ENCODE measurements at places on chromosomes 11 and 22.
A peak's percentile ranks its signal among the peaks of the same experiment; 100 is the strongest.

DNA sequence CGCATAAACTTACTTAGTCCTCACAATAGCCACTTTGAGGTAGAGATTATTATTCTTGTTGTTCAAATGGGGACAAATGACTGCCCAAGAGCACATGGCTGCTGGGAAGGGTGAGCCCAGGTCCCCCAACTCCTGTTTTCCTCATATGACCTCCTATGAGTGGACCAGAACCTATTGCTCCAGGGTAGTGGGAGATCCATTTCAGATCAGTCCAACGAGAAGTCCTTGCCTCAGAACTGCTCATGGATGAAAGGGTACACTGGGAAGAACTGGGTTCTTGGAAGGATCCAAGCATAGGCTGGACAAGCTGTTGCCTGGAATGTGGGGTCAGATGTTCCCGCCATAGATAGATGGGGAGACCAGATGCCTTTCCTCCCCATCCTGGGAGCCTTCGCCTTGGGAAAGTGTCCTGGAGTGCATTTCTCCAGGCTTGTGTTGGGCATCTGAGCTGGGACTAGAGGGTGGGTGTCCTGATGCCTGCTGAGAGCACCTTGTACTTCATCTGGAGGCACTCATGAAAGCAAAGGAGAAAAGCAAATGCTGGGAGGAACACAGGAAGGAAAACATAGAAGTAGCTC, 146.3 kb upstream of the B3GAT1 start:
- DNase-seq = no peak

- no peak for DNase-seq
These were observed 10.6 kb upstream of the PAX6 start for GRCh38 chr11:31821766-31822165.

DNA sequence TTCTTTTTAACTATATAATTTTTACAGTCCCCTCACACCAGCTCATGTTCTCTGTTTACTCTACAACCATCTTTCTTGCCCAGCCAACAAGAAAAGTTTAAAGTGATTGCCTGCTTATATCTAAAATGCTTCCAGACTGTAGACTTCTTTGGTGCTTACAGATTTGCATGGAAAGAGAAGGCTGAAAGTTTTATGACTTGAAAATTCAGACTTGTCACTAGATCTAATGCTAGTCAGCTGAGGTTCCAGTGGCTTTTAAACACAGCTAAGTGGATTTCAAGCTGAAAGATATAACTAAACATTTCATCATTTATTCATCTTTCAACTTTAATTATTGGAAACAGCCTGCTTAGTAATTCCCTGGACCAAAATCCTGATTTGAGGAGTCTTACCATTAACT, 178.4 kb downstream of the NAV2 start:
- DNase-seq = no peak

GRCh38 chr11:59528711-59529110, 17.4 kb downstream of the OR4D9 start:
- DNase-seq = no peak

DNA sequence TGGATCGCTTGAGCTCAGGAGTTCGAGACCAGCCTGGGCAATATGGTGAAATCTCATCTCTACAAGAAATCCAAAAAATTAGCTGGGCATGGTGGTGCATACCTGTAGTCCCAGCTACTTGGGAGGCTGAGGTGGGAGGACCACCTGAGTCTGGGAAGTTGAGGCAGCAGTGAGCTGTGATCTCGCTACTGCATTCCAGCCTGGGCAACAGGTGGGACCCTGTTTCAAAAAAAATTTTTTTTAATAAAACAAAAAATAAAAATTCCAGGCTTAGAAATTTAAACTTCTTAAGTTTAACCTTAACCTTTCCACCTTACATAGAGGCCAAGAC, 21.2 kb downstream of the CLMP start:
- DNase-seq = no peak

DNA sequence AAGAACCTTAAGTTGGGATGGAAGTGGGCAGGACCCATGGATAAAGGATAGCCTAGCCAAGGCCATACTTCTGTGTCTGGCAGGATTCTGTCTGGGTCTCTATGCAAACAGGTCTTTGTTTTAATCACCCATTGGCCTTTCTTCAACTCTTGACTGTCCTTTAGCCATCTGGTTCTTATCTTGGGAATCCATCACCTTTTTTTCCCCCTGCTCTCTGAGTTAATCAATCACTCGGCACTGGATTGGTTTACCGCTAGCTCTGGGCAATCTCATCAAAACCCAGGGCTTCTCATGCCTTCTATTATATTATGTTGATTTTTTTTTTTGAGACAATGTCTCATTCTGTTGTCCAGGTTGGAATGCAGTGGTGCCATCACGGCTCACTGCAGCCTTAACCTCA, 1.8 kb upstream of the RNF169 start:
- no peak for DNase-seq

GRCh38 chr11:85028329-85029101, 598.6 kb downstream of the DLG2 start:
- no peak for DNase-seq

GRCh38 chr11:116658876-116659535, 113.8 kb downstream of the BUD13 start:
- no peak for DNase-seq

GRCh38 chr11:44611687-44612434, 46.4 kb downstream of the CD82 start:
- peak; percentile 52 for DNase-seq

- no peak for DNase-seq
These were observed 79.5 kb downstream of the GAB2 start for GRCh38 chr11:78338138-78338537.

DNA sequence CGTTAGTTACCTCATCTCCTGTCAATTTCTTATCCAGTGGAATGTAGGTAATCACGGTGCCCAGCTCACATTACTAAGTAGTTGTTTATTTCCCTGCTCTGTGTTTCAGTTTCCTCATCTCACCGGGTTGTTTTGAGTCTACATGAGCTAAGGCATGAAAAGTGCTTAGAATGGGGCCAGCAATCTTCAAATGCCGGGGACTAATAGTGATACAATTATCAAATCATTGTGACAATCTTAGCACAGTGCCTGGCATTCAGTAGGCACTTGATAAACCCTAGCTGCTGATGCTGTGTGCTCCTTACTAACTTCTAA, 53.3 kb upstream of the CD5 start:
- DNase-seq = no peak

DNA sequence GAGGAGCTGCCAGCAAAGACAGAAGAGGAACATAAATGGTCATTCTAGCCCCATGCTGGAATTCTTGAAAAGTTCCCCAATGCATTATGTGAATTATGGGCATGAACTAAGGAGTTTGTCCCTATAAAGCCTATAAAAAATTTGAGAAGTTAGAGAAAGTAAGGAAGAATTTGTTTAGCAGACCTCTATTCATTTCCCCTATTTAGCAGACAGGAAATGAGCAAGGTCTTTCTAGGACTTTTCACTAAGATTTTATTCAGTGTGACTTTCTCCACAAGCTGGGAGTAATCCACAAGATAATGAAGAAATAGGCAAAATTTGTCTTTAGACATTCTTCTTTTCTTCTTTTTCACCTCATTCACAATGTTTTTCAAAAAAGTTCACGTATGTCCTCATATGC, 20.0 kb downstream of the PRRG4 start:
- no peak for DNase-seq

DNA sequence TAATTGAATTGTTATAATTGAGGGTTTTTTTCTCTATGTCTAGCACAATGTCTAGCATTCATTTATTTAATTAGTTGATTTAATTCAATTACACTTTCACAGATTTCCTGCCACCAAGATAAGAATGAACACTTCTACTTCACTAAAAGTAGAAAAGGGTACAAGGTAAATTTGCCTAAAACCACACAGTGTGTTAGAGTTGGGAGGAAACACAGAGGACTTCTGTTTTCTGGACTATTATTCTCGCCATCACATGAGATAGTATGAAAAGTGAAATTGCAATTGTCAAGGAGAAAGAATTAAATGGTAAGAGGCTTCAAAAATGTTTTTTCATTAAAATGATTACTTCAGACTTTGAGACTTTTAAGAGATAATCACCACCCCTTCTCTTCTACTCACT, 109.5 kb downstream of the ETS1 start:
- no peak for DNase-seq

GRCh38 chr11:9787981-9788521, 124.2 kb downstream of the SWAP70 start:
- DNase-seq = no peak

DNA sequence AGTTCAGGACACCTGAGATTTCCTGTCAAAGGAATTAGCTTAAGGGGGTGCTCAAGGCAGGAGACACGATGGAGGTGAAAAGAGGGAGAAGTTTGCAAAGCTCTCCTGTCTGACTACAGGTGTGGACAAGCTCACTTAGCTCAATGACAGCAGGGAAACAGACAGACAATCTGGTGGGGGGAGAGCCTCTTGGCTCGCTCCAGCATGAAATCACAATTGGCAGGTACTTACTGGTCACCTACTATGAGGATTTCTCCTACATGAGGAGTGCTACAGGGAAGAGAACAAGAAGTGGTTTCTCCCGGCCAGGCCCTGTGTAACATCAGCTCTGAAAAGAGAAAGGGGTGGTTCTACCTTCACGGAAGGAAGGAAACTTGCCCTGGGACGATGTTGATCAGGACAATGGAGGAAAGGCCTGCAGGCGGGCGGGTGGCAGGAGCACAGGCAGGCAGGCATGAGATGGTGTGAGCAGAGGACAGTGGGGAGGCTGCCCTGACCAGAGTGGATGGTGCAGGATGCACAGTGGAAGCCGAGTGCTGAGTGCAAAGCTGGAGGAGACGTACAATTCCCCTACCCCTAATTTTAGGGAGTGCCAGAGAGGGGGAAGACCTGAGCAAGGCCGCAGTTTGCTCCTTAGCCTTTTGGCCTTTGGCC, 57.9 kb upstream of the CRTAM start:
- no peak for DNase-seq

DNA sequence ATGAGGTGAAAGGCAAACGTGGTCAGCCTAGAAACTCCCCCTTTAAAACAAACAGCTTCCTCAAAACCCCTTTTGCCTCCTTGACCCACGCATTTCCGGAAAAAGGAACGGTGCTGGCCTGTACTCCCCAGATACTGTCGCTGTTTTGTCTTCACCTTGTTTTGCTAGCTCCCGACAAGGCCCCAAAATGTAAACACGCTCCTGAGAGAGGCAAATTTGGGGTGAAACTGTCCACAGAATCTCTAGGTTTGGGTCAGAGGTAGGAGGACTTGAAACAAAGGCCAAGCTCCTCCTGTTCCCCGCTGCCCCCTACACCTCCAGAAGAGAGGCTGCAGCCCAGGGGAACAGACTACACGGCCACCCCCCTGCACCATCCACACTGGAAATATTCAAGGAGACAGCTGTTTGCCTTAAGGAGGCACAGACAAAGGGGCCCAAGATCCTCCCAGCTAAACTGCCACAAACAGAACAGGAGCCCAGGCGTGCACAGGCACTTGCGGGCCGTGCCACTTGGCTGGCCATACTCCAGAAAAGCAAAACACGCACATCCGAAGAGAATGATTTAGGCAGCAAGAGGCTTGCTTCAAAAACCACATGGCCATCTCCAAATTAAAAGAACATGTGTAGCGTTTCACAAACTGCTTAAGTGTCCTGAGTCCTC, 160.5 kb upstream of the GRK3 start:
- DNase-seq = no peak

- DNase-seq = no peak
These were observed at the start of the genes BSCL2 and GNG3 for GRCh38 chr11:62707277-62707861. TSS of gene BSCL2 (minus strand) at chr11:62707424. CDS start at chr11:62707195, 229 bp downstream. TSS of gene GNG3 (plus strand) at chr11:62707676. CDS start at chr11:62708296, 620 bp downstream.

DNA sequence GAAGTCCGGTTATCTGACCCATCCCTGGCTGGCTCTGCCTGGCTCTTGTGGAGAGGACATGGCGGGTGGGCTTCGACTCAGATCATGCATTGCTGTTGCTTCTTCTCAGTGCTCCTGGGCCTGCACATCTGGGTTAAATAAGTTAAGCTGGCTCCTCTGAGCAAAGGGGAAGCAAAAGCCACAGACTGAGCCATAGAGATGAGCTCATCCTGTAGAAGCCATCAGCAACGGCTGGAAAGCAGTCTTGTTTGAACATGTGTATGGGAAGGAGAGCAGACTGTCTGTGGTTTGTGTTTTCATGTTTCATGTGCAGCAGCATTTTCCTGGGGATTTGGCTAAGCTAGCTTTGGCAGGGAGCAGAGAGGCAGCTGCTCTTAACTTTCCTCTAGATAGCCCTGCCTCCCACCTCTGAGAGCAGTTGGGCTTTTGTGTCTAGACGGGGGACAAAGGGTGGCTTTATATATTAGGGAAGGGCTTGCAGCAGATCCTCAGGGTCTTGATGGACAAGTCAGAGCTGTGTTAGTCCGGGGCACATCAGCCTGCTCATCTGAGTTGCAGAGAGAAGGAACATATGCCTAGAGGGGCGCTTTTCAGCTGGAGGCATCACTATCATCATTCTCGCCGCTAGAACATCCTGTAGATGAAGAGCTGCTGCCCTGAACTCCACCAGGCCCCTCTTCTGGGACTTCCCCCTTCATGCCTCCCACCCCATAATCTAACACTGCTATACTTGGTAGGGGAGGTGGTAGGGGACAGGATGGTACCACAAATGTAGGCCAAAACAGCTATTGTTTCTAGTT, 14.9 kb downstream of the DCPS start:
- DNase-seq = no peak

GRCh38 chr11:72229336-72229924, 4.9 kb downstream of the INPPL1 start:
- DNase-seq = no peak

DNA sequence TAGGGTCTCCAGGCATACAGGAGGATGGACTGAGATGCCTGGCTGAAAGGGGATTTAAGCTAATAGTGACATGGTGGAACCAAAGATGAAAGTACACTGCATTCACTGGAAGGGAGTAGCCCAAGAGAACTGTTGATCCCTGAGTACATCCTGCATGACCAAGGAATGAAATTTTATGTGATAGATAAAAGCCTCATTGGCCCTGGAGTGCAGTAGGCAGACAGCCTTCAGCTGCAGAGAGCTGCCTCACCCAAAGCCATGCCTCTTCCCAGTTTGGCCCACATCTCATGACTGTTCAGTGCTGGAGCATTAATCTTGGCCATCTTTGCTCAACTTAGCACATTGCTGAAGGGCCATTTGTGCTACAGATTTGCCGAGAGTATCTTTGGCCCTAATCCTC, 8.0 kb downstream of the KDM4E start:
- no peak for DNase-seq

DNA sequence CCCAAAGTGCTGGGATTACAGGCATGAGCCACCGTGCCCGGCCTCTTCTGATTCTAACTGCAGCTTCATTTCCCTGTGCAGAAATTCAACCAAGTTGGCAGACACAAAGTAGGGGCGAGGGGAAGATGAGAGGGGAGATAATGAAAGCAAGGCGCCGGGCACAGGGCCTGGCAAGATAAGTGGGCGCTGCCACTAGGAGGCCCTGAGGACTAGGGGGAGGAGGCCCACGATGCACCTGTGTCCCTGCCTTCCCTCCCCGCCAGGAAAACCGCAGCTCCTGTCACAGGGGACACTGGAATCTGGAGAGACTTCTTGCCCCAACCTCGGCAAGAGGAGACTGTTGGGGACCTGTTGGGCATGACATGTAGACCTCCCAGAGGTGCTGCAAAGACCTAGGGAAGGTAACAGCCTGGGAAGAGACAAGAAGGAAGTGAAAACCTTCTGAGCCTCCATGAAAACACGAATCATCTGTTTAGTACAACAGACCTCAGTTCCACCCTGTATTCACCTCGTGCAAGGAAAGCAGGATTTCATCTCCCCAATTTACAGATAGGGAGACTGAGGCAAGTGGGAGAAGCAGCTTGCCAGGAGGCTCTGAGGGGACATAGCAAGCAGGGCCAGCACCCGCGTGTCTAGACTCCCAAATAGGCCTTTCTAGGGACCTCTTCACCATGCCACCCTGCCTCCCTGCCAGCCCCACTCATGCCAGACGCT, 3.1 kb upstream of the LGALS1 start:
- DNase-seq = no peak

- DNase-seq = no peak
These were observed 105.8 kb downstream of the ARHGAP20 start for GRCh38 chr11:110606415-110606814.

Measured in stimulated activated CD8-positive, alpha-beta memory T cell treated with anti-CD3 and anti-CD28 coated beads, Interleukin-4, amount 100 ng/mL, for 24 hours (primary cell).